ENCODE measurements at places on chromosomes 4 and X.

- no peak for DNase-seq
These were observed 1.6 kb downstream of the SLC35A2 start for GRCh38 chrX:48909703-48910294.

DNA sequence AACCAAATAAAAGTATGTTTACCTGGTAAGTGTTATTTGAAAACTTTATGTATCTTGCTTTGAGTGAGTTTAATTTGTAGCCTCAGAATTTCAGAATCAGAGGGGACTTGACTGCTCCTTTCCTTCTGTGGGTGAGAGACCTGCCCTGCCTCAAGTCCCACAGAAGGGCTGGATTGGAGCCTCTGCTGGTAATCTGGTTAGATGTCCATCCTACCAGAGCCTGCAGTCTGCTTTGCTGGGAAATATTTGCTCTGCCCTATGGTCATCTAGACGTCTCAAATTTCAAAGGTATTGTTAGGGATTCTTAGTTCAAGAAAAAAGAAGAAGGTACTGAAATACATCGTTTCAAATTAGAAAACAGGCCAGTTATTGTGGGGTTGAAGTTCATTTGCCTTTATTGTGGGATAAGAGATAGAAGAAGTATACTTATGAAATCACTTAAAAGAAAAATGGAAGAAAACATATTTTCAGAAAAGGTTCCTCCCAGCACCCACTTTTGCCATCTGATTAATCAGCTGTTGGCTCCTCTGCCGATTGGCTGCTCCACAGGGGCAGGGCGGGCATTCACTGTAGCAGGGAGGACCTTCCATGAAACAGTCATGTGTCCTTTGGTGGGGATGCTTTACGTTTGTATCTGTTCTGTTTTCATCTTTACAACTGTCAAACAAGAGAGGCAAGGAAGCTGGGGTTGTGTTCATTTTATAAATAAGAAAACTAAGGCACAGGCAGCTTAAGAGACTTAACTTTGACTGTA lies 73.3 kb upstream of the TLR2 start:
- DNase-seq = no peak

DNA sequence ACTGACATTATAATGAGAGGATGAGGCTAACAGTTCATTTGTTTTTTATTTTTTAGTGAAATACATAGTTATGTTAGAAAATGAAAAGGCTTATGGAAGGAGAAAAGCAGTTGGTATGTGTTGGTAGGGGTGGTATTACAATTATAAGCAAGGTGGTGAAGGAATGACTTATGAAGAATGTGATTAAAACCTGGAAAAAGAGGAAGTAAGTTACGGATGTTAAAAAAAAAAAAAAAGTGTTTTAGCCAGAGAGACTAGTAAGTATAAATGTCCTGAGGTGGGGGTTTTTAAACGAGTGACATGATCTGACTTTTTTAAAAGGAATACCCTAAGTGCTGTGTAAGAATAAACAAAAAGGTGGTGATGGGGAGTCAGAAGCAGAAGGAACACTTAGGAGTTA lies 206.8 kb downstream of the IL15 start:
- DNase-seq = no peak

GRCh38 chr4:147246096-147246495 lies 234.8 kb upstream of the EDNRA start:
- no peak for DNase-seq

DNA sequence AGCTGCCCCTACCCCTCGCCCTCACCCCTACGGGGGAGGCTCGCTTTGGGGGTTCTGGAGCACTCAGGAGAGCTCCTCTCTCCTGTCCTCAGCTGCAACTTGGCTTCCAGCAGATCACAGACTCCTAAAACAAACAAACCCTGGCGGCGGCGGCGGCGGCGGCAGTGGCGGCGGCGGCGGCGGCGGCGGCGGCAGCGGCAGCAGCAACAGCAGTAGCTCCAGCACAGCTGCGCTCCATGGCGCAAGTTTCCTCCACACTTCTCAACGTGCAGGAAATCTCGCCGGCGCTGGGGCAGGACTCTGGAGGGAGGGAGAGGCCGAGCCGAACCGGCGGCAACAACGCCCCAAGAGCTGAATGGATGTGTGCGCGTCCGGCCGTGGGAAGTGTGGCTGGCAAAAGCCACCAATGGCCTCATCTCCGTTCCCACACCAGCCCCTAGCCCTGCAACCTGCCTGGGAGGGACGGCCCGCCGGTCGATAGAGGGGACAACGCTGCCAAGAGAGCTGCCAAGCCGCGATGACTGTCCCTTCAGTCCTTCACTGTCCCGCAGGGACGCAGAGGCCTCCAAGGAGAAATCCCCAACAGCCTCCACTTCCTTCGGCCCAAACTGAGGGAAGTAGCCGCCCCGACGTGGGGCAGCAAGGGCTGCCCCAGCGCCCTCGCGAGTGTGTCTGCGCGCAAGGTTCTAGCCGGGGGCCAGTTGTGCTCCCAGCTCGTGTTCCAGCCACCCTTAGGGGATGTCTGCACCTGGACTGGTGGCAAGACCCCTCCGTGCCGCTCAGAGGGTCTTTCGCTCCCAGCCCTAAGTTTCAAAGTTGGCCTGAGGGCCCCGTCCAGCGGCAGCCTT lies 775 bp downstream of the SHROOM4 start:
- no peak for DNase-seq

DNA sequence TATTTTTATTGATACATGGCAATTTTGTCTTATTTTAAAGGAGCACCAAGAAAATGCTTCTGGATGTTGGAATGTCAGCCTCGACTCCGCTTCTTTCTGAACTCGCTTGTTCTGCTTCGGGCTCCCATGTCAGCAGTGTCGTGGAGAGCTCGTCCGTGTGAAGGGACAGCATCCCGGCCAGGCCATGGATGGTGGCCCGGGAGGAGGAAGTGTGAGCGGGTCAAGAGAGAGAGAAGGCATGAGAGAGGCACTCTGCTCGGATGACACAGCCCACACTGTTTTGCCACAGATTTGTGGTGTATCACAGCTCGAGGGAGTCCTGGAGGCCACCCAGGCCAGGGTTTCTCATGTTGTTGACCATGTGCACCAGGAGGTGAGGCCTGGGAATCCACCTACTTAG lies 107.0 kb downstream of the TRAPPC11 start:
- no peak for DNase-seq

- no peak for DNase-seq
These were observed at the start of gene ZFP92 for GRCh38 chrX:153411255-153411987. Gene ZFP92 (plus strand): TSS chrX:153411472. CDS start chrX:153418323, 6,851 bp downstream.

DNA sequence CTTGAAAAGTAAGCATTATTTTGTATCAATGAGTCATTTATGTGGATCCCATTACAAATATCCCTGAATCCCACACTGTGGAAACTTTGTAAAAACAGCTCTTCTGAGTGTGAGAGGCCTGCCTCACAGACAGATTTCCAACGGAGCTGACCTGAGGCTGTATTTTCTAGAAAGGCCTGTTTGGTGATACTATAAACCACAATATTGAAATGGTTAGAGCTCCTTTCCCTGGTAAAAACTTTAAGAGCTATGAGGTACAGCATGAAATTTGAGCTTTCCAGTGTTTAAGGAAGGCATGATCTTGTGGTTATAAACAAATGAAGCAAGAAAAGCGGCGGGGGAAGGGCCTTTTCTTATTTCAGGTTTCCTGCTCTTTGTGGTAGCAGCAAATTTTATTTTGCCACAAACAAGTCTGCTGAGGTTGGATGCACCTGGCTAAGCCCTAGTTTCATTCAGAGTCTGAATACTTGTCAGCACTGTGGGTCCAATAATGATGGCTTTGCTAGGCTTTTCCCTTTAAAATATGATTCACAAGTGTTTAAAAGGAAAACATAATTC lies 86.8 kb upstream of the ETNPPL start:
- DNase-seq = no peak

GRCh38 chr4:86060341-86060740 lies 299.5 kb downstream of the MAPK10 start:
- no peak for DNase-seq

GRCh38 chrX:47143894-47144625 lies 442 bp downstream of the NDUFB11 start:
- DNase-seq = peak; percentile 32

- no peak for DNase-seq
These were observed 97.9 kb downstream of the NR3C2 start for GRCh38 chr4:148344352-148344751.

GRCh38 chr4:24476282-24476681 lies 108.1 kb downstream of the DHX15 start:
- no peak for DNase-seq

DNA sequence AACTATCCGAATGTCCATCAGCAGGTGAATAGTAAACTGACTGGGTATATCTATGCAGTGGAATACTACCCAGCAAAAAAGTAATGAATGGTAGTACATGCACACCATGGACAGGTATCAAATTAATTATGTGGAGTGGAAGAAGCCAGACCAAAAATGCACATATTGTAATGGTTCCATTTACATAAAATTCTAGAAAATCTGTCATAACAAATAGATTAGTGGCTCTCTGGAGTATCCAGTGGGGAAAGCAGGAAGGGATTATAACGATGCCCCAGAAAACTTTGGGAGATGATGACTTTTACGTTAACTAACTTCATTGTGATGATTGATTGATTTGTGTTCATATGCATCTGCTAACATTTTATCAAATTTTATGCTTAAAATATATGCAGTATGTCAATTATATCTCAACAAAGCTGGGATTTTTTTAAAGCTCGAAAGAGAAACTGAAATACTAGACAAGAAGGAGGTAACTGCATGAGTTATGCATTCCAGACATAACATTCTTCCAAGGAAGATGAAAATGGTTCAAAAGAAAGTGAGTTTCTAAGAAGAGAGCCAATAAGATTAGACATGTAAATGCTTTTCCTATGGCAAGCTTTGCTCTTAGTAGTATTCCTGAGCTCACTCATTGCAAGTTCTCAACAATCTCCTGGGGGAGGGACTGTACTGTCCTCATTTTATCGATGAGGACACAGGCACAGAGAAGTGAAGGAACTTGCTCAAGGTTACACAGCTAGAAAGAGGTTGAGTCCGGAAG lies 58.6 kb upstream of the MSX1 start:
- no peak for DNase-seq

DNA sequence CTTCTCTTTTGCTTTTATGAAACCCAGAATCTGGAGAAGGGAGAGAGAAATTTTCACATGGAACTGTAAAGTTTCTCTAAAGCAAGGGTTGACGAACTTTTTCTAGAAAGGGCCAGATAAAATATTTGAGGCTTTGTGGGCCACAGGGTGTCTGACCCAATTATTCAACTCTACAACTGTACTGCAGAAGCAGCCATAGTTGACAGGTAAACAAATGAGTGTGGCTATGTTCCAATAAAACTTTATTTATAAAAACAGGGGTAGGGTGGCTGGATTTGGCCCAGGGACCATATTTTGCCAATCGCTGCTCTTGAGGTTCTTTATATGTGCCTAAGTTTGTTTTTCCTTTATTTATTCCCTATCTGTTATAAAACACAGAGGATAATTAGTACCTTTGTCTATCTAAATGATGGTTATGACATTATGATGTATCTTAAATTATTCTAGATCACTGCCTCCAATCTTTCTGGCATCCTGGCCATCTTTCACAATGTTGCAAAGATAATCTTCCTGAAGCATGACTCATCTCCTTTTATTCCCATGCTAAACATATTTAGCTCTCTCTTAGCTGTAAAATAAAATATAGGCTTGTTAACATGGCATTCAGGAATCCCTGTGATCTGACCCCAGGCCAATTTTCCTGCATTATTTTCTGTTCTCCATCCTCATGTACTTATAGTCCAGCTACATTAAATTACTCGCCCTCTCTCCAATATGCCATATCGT lies 106.8 kb upstream of the CBLL2 start:
- no peak for DNase-seq

DNA sequence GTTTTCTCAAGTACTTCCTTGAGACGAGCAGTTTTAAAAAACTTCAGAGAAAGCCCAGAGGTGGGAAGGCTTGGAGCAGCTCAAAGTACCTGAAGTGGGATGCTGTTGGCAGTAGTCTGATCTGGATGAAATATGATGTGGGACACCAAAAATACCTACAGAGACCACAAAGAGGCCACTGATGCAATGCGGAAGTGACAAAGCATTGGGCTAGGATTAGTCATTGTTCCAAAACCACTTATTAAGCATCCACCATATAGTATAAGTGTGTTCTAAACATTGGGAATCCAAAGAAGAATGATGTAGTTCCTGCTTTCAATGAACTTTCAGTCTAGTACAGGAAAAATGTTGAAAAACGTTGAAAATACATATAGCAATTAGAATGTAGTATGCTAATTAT lies 386.1 kb upstream of the CNKSR2 start:
- no peak for DNase-seq

DNA sequence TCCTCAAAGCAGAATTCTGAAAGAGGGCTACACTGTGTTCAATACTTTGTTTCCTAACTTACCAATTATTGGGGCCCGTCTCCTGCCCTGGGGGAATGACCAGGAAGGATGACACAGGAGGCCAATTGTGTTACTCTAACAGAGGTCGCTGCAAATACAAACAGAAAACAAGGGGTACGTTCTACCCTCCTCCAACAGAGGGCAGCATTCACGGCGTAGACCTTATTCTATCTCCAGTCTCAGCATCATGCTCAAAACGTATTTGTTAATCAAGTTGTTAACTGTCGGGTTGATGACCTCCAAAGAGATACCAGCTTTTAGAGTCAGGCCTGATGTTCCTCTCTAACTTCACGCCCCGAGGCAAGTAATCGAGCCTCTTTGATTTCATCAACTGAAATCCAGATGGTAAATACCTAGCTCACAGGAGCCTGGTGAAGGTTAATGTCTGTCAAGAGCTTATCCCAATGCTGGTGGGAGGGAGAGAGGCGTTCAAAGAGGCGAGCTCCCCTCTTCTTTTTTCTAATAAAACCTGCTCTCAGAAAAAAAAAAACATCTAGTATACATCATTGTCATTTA lies 181.0 kb upstream of the KCNIP4 start:
- DNase-seq = peak; percentile 3

- DNase-seq = no peak
These were observed 220.6 kb upstream of the WDFY3 start for GRCh38 chr4:85187106-85187505.
